ENCODE measurements at places on chromosomes 13 and 19.

- no peak for DNase-seq
Observed at GRCh38 chr19:13040948-13041292, 45.6 kb downstream of the NFIX start.

- no peak for DNase-seq
Observed at GRCh38 chr13:59750860-59751259, 412.9 kb downstream of the DIAPH3 start.

- no peak for DNase-seq
Observed at GRCh38 chr19:46689358-46689757, 27.6 kb downstream of the PRKD2 start.

DNA sequence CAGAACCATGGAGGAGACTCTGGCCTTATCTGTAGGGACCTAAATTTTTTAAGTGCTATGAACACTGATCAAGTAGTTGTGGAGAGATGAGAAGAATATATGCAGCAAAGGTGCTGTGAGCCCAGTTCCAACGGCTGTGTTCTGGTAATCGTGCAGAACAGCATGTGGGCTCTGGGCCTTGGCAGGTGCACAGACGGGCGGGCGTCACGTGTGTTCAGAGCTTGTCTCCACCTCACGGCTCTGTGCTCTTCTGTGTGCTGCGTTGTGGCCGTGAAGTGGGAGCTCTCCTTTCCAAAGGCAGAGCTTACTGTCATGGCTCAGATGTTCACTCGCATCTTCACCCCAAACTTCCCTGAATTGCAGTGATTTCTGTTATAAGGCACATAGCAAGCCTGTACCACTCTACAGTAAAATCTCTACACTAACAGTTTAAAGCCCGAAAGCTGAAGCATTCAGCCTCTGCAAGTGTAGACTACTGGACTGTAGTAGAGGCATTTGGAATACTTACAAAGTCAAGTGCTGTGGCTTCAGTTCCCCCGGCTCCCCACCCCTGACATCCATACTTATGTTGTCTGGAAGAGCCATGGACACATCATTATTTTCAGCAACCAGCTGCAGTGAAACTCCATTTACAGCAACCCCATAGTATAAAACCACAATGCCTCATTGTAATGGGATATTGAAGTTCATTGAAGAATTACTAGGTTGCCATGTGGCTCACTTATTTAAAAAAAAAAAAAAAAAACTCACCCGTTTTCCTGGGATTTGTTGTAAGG lies 27.5 kb upstream of the TEX29 start:
- no peak for DNase-seq

DNA sequence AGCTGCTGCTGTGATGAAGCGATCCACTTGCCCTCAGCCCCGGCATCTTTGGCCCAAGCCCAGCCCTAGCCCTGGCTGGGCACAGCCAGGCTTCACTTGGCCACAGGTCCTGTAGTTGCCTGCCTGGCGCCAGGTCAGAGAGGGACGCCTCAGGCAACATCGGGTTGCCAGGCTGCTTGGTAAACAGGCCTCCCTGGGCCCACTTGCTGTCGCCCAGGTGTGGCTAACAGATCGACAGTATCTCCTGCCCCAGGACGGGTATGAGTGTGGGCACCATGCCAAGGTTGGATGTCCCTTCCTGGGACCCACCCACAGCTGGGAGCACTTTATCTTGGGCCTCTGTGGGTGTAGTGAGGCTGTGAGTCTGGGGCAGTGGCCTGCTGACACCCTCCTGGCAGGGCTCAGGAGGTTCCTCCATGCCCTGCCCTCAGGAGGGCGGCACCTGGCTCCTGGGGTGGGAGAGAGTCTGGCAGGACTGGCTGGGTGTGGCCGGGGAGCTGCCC lies 27.8 kb downstream of the CARM1 start:
- DNase-seq = no peak

DNA sequence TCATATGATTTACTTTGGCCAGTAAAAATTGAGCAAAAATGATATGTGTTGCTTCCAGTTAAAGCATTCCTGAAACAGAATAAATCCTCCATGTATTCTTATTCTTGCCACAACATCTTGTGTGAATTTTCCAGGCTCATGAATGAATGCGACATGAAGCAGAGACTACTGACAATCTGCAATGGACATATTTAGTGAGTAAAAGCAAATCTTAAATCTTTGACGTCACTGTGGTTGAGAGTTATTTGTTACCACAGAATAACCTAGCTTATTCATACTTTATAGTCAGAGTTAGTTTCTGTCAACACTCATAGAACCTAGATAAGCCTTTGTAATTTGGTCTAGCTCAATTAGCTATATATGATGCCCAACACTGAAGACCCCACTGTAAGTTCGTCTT lies 1443.1 kb downstream of the PCDH9 start:
- DNase-seq = no peak

DNA sequence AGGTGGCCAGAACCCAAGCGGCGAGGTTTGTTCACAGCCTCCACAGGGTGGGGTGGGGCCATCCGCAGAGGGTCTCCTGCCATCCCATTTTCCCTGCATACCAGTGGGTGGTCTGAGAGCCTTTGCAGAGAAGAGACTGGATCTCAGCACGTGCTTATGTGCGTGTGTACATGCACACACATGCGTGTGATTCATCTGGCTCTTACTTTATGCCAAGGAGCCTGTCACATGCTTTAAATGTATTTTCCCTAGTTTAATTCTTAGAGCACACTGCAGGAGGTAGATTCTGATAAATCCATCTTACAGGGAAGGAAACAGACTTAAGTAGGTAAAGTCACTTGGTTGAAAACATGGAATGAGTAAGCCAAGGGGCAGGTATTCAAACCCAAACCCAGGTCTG lies 47.1 kb downstream of the CAPN12 start:
- no peak for DNase-seq

GRCh38 chr13:98794498-98794897 lies 42.0 kb upstream of the SLC15A1 start:
- DNase-seq = no peak

DNA sequence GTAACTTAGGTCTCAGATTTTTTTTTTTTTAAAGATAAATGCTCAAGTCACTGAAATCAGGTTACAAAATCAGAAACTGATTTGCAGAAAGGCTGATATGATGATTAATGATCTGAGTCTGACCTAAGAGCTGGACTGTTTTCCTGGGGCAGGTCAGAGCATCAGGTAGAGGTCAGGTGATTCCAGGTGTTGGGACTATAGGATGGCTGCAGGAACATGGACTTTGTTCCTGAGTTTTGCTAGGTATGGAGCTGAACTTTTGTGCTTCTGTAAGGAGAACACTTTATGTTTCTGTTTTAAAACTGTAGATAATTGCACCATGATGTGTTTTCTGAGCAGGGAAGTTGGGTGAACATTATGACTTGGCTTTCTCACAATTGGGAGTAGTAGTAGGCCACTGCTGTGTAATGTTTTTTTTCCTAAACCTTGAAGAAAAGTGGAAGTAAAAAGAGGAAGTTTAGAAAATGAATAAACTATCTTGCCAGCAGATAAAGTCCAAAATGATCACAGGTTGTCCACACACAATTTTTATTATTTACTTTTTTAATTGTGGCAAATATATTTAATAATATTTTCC lies 297.2 kb downstream of the DCT start:
- DNase-seq = no peak

GRCh38 chr19:45050036-45050435 lies 11.2 kb downstream of the CLASRP start:
- no peak for DNase-seq

- no peak for DNase-seq
Observed at GRCh38 chr19:10087296-10088061, 1.4 kb downstream of the SHFL start.
